ENCODE measurements at places on chromosomes 3 and 15.

DNA sequence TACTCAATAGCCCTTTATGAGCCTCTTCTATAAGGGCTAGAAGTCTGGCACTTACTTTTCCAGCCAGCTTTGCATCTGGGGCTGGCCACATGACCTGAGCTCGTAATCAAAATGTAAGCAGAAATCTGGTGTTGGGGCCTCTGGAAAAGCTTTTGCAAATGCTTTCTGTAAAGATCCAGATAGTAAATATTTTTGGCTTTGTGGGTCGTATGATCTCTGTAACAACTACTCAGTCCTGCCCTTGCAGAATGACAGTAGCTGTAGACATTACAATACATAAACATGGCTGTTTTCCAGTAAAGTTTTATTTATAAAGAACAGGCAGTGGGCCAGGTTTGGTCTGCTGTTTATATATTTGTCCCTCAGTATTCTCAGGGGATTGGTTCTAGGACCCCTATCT, 46.2 kb upstream of the THRB start:
- no peak for DNase-seq

GRCh38 chr3:45509038-45509767, 85.3 kb upstream of the LIMD1 start:
- DNase-seq, result no peak

- DNase-seq, result no peak
These were observed 179.4 kb downstream of the RPLP1 start for GRCh38 chr15:69631978-69632377.

DNA sequence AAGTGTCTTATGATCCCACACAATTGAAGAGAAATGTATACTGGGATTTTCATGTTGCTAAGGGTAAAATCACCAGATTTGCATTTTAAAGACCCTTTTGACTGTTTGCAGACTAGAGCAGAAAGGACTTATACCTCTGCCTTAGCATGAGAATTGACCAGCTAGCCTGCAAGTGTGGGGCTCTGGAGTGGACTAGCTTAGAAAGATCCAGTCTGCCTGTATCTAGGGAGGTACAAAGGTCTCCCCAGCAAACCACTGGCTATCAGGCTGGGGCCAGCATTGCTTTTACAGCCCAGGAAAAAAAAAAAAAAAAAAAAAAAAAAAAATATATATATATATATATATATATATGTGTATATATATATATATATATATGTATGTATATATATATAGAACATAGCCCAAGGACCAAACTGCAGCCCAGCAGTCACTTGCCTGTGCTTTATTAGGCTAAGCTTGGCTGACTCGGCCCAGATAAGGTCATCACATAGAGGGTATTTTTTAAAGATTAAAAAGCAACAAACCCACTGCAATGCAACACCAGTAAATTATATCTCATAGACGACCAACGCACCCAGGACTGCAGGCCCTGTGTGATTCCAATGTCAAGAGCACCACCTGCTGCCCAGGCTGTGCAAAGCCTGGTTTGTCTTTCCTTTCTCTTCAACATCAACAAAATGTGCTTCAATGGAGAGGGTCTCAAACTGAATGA, 63.7 kb downstream of the DCLK3 start:
- no peak for DNase-seq

GRCh38 chr3:43609406-43609805, 12.4 kb downstream of the ANO10 start:
- no peak for DNase-seq

DNA sequence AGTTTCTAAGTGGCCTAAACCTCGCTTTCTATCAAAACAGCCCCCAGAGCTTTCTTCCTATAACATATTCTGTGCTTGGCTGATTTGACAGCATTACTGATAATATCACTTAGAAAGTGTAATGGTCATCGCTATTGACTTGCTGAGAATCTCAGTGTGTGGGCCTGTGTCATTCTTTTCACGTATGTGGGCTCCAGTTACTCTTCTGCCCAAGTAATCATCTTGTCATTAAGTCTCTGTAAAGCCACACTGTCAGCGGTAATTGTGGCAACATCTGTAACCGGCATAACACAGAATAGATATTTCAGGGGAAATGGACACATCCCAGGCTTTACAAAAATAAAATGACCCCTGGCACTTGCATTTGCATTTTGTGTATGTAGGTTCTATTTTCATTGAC, 313.6 kb upstream of the LMCD1 start:
- no peak for DNase-seq

DNA sequence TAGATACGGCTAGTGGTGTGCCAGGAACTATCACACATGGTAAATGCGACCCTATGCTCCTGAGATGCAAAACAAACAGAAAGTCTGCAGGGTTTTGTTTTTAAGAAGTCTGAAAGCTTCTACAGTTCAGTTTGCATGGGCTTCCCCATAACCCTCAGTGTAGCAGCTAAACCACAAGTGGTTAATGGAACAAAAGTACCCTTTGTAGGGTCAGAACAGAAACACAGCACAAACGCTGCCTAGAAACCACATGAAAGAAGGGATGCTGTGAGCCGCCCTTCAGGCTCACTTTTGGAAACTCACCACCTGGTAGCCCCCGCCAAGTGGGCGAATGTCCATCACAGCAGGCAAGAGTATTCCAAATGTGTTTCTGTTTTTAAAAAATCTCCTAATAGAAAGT, 46.2 kb downstream of the CTDSPL start:
- no peak for DNase-seq

DNA sequence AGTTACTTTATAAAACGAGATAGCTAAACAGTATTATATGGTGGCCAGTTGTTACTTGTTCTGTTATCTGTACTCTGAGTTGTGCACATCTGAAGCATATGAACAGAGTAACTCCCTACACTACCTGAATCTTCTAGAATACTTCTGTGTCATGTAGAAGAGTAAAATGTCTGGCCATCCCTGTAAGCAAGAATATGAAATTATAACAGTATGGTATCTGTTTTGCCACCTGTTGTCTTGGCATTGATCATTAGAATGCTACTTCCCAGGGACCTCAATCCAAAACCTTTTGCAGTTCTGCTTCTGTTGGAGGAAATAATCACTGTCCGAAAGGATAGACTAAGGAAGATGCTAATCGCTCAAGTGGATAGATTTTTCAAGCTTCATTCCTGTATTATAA, 1.9 kb downstream of the TEX9 start:
- no peak for DNase-seq

DNA sequence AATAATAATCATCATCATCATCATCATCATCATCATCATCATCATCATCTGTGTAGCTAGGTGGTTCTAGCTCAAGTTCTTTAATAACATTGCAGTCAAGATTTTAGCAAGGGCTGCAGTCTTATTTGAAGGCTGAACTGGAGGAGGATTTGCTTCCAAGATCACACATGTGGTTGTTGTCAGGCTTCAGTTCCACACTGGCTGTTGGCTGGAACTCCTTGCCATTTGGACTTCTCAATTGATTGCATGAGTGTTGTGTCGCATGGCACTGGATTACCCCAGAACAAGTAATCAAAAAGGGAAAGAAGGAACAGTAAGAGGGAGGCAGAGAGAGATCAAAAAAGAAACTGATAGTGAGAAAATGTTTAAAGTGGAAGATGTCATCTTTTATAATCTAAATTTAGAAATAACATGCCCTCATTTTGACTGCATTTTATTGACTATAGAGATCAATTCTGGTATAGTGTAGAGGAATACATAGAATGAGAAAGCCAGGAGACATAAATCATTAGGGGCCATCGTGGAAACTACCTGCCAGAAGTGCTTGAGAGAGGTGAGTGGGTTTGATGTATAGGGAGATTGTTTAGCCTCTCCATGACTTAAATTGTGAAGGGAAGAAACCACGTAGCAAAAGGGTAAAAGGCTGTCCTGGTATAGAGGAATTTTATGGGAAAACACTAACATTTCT, 346.6 kb upstream of the RBMS3 start:
- no peak for DNase-seq

Data from activated T-helper 9 cell treated with anti-CD3 and anti-CD28 coated beads, Interleukin-2, amount 50 U/mL, for 16 hours (primary cell).